Body of pancreas (tissue), 4 donors: ENCODE measurements at places on chromosomes 7 and 10.

DNA sequence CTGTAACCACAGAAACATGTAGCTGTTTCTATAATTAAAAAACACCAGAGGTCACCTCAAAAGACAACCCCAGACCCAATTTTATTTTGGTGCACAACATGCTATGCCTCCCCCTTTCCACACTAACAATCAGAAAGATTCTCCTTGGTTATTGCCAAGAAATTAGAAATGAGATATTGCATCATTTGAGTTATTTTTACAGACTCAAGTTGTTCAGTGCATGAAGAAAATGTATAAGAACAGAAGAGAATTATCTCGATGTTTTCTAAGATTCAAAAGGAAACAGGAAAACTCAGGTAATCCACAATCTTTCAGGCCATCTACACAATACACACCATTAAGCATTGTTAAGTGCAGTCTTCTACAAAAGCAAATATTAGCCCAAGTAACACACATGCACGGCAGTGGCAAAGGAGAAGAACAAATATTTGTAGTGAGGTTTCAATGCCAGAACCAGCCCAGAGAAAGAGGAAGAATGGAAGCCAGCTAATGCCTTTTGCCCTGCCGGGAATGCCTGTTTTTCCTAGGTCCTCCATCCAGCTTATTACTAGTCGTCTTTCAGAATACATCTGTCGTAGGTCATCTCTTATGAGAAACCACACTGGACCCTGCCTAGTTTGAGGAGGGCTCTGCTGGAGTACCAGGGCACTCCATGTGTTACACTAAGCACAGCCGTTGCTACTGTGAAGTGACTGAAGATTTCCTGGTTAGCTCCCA lies 67.6 kb upstream of the C1GALT1 start:
- DNase-seq: peak; percentile 55

GRCh38 chr10:7585228-7585627 lies 81.5 kb downstream of the ITIH5 start:
- no peak for DNase-seq

DNA sequence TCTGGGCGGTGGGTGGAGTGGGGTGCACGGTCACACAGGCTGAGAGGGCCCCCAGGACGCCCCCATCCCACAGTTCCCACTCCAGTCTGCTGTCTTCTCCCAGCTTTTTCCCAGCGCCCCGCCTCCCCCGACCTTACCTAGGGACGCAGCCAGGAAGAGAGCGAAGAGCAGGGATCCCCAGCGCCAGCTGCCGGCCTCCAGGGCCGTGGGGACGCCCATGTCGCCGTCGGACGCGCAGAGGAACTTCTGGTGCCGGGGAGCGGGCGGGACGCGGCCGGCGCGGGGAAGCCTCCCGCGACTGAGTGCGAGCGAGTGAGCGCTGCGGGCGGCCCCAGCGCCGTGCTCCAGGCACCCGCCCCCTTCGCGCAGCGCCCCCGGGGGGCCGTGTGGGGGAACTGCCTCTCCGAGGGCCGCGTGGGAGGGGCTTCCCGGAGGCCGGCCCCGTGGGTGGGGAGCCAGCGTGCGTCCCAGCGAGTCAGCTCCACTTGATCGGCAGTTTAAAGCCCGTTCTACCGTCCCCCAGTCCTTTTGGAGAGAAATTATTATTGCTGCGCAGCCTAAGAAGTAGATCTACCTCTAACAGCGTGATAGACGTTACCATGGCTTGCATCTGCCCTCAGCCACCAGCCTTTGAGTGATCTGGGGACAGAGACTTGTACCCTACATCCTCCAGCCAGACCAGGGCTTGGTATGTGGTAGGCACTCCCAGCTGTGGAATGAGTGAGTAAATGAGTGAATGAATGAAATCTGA lies at the start of gene VSIR:
VSIR (minus strand) TSS at position 300 of the 751 bp plus-strand sequence; CDS start at position 219, 81 bp downstream.
- peak; percentile 78 for DNase-seq

GRCh38 chr7:109136893-109137292 lies 567.2 kb downstream of the DNAJB9 start:
- DNase-seq: no peak

- DNase-seq: no peak
Measured at GRCh38 chr10:5628451-5629302, 37.7 kb downstream of the ASB13 start.

GRCh38 chr10:126872768-126873167 lies 32.5 kb upstream of the DOCK1 start:
- DNase-seq: no peak

DNA sequence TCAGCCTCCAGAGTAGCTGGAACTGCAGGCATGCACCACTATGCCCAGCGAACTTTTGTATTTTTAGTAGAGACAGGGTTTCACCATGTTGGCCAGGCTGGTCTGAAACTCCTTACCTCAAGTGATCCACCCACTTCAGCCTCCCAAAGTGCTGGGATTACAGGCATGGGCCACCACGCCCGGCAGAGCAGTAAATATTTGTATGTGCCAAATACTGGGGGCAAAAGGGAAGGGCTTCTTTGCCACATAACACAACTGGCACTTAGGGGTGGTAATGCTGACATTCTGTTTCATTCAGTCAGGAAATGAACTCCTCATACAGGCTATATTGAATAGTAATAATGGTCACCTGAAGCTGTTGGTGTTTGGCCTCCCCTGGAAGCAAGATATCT lies 41.6 kb downstream of the ACSM6 start:
- DNase-seq: no peak

DNA sequence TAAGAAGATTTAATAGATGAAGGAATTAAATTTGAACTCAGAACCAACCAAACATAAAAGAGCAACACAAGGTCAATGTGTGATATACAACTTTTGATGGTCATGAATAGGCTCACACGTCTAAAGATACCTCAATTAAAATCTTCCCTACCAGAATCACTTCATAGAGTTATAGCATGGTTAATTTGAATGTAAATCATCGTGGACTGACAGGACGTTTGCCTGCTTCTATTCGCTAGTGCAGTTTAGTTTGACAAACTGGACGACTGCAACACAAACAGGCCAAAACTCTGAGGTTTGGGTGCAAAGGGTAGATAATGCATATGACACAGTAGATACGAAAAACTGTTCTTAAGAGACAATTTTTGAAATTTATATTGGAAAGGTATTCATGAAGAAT lies 32.5 kb upstream of the CNTNAP2 start:
- DNase-seq: no peak

GRCh38 chr7:152144557-152145245 lies 119.2 kb downstream of the GALNT11 start:
- no peak for DNase-seq

- no peak for DNase-seq
Measured at GRCh38 chr10:31751051-31751737, 177.4 kb downstream of the ARHGAP12 start.

GRCh38 chr7:1225030-1225429 lies 7.6 kb upstream of the UNCX start:
- DNase-seq: no peak

- no peak for DNase-seq
Measured at GRCh38 chr7:130275826-130276297, 9.2 kb downstream of the CPA2 start.

GRCh38 chr7:55237156-55237893 lies 127.8 kb upstream of the LANCL2 start:
- no peak for DNase-seq

DNA sequence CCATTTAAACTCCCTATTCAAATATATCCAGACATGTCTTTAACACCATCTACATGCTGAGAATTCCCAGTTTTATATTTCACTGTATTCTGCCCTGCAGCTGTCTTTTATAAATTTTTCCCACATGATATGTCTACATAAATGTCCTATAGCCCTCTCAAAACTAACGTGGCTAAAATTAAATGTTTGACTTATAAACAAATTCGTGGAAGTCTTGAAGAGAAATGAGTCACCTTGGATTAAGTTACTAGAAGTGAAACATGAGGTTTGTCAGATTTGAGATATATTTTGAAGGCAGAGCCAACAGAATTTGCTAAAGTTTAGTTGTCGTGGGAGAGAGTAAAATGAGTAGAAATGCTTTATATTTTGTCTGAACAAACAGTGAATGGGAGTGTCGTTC lies 386.9 kb upstream of the CNTNAP2 start:
- no peak for DNase-seq

GRCh38 chr7:80095545-80095944 lies 39.1 kb upstream of the GNAI1 start:
- DNase-seq: no peak
